ENCODE measurements at places on chromosomes 5 and 9. TPM values are rescaled to one million over a fixed set of nuclear protein-coding genes. Genes with fewer than 3 reads are reported as not detected.

Gene PDCD1LG2
- 1.3 TPM for total RNA-seq

Gene PAIP1
- total RNA-seq = 65.0 TPM

Gene CCDC69
- total RNA-seq = 44.8 TPM

Gene RLN1
- total RNA-seq = 1.6 TPM

Gene RABGAP1
- total RNA-seq = 33.1 TPM

Gene NEURL1B
- total RNA-seq = 0.63 TPM

Gene ENC1
- 1.9 TPM for total RNA-seq

Gene PITX1
- total RNA-seq = 0.76 TPM

Gene TRPM6
- total RNA-seq = 0.10 TPM

Gene PRDM9
- total RNA-seq = not detected

Gene SLC6A7
- total RNA-seq = not detected

Gene ARPC5L
- 125 TPM for total RNA-seq

Gene ATOSB
- 11.3 TPM for total RNA-seq

Gene ANXA6
- total RNA-seq = 171 TPM

Gene WDR38
- not detected for total RNA-seq

Gene INSL6
- not detected for total RNA-seq

Gene FBXW2
- 78.5 TPM for total RNA-seq

Gene NME5
- not detected for total RNA-seq

Gene PCDHB5
- total RNA-seq = not detected

Gene TTC1
- total RNA-seq = 46.8 TPM

Gene FST
- total RNA-seq = 1.1 TPM

Gene GPX3
- total RNA-seq = not detected

Gene F12
- total RNA-seq = 6.5 TPM

Gene ELAVL2
- total RNA-seq = not detected

Gene PIGO
- total RNA-seq = 25.6 TPM

Gene FGFR4
- total RNA-seq = 1.1 TPM

Gene SPATA31D4
- total RNA-seq = not detected

Gene PCDHGB7
- not detected for total RNA-seq

Gene CCL28
- total RNA-seq = 15.2 TPM

Gene ALDH1A1
- total RNA-seq = not detected

Gene PROB1
- total RNA-seq = 3.1 TPM

Gene AJM1
- total RNA-seq = 5.3 TPM

Gene BHMT2
- not detected for total RNA-seq

Gene PAEP
- not detected for total RNA-seq

Gene FOXD4L6
- 0.21 TPM for total RNA-seq

Gene RANBP3L
- total RNA-seq = not detected

Gene TSC1
- 28.8 TPM for total RNA-seq

Gene FOXD4L3
- not detected for total RNA-seq

Gene NUTM2G
- total RNA-seq = not detected

Gene LCN12
- total RNA-seq = 1.4 TPM

Gene RETREG1
- total RNA-seq = 30.2 TPM

Gene SLC22A5
- total RNA-seq = 7.4 TPM

Gene PCDHB9
- 0.05 TPM for total RNA-seq
